ENCODE measurements at places on chromosomes 12 and 14.

DNA sequence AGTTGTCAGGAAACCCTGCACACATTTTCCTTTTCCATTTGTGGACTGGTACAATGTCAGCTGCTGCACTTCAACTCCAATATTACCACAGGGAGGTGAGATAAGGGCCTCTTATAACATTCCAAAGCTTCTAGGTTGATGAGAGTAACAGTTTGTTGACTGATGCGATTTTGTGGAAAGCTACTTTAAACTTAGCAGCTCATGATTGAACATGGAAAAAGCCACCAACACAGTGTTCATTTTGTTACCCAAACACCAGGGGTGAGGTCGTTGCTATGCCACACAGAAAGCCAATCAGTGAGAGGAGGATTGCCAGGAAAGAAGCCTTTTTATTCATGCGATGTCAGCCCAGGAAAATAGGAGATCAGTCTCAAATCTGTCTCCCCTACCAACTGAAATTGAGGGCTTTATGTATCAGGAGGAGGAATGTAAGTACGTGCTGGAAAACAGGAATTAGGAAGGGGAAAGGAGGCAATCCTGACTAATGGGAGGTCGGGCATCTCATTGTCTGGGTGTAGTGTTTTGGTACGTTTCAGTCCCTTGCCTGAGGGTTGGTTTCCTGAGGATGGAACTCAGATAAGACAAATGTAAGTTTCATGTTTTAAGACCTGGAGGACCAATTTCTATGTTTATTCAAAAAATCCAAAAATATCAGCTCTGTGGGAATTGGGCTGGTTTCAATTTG lies 92.7 kb upstream of the PLEKHA5 start:
- no peak for DNase-seq

DNA sequence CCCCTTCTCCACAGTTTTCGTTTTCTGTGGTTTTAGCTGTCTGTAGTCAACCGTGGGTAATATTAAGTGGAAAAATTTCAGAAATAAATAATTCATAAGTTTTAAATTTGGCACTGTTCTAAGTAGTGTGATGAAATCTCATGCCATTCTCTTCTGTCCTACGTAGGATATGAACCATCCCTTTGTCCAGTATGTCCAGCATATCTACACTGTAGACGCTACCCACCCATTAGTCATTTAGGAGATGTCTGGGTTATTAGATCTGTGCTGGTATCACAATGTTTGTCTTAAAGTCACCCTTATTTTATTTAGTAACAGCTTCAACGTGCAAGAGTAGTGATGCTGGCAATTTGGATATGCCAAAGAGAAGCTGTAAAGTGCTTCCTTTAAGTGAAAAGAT lies 44.7 kb downstream of the ATF7IP start:
- DNase-seq: no peak

DNA sequence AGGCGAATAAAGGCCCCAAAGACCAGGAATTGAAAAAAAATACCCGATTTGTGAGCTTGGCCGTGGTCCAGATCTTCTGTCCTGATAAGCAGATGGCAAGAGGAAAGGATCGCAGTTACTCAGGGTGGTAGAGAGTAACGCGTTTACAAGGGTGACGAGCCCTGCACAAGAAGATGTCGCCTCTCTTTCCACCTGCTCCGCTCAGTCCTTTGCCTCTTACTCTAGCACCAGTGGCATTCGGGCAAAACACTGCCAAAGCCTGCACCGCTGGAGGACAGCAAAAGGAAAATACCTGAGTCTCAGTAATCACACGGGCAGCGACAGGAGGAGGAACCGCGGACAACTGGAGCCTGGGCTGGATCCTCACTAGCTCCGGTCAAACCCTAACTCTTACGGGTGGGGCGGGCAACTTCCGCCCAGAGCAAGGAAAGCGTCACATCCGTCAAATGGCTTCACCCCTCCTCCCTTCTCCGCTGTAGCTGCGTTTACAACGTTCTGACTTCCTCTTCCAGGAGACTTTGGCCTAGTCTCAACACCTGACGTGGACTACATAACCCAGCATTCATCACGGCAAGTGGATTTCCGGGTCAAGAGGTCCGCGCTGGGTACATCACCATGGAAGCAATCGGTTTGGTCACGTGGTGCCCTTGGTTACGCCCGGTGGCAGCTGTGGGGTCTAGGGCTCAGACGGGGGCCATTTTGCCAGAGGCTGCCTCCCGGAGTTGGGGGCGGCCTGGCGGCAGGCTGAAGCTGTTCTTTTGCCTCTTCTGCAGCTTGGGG lies at the start of the genes KLHL28 and TOGARAM1:
KLHL28 (minus strand) TSS at position 394 of the 780 bp plus-strand sequence. CDS start 16,019 bp downstream, outside the sequence.
TOGARAM1 (plus strand) TSS at position 637 of the 780 bp plus-strand sequence. CDS start 232 bp downstream, outside the sequence.
- DNase-seq: peak; percentile 88

GRCh38 chr12:112967306-112967705 lies 11.0 kb upstream of the OAS2 start:
- DNase-seq: no peak

- no peak for DNase-seq
These were observed 155.1 kb upstream of the PRICKLE1 start for GRCh38 chr12:42744539-42745182.

GRCh38 chr14:32578181-32578580 lies 249.1 kb downstream of the AKAP6 start:
- DNase-seq: no peak

DNA sequence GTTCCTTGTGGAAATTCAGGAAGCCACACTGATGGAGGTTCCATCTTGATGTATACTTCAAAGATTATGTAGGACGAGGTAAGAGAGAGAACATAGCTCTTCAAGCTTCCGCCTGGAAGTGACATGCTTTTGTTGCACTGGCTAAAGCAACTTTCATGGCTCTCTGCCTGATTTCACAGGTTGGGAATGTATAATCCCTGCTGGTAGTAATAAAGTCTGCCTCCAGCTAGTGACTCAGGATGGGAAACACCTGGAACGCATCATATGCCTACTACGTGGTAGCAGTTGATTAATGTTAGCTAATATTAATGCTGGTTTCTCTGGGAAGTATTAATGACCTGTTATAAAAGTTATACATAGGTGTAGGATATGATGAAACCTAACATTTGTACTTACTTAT lies 71.1 kb downstream of the PELI2 start:
- no peak for DNase-seq

GRCh38 chr12:130608132-130608531 lies 108.0 kb downstream of the RIMBP2 start:
- no peak for DNase-seq

DNA sequence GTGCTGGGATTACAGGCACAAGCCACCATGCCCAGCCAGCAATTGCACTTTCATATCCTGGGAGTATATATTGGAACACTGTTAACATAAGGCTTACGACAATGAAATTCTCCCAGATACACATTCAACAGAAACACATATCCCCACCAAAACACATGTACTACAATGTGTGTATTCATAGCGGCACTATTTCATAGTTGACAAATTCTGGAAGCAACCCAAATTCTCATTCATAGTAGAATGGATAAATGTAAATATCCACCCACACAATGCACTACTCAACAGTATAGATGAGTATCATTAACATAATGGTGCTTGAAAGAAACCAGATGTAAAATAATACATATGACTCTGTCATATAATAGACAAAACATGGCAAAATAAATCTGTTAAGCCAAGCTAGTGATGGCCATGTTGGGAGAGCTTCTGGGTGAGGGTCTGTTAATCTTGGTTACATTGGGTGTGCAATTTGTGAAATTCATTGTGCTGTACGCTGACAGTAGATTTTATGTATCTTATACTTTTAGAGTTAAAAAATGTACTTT lies 2.6 kb upstream of the DNAAF2 start:
- no peak for DNase-seq

GRCh38 chr12:49089821-49090773 lies 4.5 kb downstream of the DHH start:
- DNase-seq: no peak

DNA sequence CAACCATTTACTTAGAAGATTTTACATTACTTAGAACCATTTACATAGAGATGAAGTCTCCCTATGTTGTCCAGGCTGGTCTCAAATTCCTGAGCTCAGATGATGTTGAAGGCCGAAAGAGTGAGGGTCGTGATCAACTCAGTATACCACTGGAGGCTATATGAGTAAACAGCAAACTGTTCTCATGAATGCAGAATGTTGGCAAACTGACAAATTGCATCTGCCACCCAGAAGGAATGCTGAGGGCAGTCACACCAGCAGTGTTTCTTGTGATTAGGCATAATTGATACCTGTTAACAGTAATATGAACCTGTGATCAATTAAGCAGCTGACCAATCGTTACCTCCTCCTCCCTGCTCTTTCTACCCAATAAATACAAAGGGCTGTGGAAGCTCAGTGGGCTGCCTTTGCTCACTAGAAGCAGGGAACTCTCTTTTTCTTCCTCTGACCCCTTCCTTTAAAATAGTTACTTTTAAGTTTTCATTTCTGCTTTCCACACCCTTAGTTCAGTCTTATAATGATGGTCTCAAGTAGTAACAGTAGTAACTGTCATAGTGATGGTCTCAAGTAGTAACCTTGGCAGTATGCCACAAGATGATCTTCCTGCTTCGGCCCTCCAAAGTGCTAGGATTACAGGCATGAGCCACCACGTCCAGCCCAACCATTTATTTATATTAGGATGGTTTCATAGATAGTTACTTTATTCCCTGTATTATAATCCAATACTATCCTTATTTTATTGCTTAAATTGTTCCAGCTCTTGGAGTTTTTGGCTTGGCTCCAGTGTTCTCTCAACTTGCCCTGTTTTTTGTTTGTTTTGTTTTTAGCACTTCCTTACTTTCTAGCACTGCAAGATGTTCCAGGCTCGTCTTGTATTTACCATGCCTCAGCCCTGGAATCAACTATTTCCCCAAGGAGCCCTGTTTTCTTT lies 25.8 kb downstream of the LIMA1 start:
- DNase-seq: no peak

- no peak for DNase-seq
These were observed 64.3 kb downstream of the PPP2R5C start for GRCh38 chr14:101825797-101826196.

GRCh38 chr14:100159094-100159864 lies at the start of gene DEGS2:
Gene DEGS2, minus strand, starts transcription at chr14:100159645. Its CDS starts 58 bp downstream, at chr14:100159587.
- peak; percentile 28 for DNase-seq

DNA sequence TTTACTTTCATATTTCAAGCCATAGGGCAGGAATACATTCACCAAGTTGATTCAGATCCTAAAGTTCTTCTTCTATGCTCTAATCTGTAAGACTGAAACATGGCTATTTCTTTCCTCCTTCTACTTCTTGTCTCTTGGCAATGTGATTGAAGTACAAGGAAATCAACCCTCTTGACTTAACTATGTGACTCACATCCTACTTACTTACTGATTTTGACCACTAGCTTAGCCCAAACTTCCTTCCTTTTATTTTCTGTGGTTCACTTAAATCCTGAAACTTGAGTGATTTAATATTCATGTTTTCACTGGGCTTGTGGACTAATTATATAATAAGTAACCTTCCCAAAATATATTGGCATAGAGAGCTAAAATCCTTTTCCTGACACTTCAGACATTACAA lies 111.2 kb upstream of the NOVA1 start:
- DNase-seq: no peak

DNA sequence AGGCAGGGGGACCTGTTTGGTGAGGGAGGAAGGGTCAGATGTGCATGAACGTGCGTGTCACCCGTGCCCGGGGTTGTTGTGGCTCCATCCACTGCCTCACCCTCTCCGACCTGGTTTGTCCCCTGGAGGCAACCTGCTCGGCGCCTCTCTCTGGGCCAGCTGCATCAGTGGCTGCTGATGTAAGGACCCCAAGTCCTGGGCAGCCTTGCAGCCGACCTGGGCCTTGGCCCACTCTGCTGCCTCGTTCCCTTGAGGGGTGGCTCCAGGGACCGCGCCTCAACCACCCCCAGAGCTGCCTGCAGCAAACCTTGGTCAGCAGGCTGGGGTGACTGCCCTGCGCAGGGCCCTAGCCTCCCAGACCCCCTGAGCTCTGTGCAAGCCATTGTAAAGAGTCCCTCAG lies 351.7 kb downstream of the TMEM121 start:
- DNase-seq: no peak

DNA sequence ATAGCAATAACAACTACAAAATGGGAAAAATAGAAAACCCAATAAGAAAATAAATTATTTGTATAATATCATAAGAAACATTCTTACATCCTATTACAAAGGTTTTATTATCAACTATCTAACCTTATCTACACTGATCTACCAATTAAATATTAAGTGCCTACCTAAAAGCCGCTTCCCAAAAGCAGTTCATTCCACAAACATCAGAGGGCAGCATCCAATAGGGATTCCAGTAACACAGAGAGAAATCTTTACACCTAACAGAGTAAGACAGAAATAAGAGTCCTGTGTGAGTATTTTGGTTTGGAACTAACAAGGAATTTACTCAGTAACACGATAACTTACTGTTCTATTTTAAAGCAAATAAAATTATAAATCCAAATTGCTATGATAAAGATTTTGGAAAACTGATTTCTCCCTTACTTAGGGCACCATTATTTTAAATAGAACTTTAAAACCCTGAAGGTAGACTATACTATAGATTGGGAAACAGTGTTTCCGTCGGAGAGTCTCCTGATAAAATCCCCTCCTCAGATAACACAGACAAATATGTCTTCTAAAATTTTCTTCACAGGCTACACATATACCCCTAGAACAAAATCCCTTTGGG lies 15.0 kb downstream of the GXYLT1 start:
- DNase-seq: no peak

- DNase-seq: no peak
These were observed 384.0 kb upstream of the FOXG1 start for GRCh38 chr14:28382444-28383190.

DNA sequence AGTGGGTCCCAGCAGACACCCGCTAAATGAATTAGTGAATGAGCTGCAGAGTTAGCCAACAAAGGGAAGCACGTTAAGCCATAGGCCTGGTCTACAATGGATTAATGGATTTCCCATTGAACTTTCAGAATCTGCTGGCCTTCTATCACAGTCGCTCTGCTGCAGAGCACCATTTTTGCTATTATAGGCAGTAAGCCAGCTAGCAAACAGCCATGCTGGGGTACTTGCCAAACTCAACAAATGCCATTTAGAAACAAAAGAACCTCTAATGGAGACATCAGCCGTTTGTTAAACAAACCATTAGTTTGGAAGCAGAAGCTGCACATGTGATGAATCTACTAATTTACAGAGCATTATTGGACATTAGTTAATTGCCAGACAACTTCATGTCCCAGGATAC lies 181.1 kb upstream of the STXBP6 start:
- DNase-seq: no peak

DNA sequence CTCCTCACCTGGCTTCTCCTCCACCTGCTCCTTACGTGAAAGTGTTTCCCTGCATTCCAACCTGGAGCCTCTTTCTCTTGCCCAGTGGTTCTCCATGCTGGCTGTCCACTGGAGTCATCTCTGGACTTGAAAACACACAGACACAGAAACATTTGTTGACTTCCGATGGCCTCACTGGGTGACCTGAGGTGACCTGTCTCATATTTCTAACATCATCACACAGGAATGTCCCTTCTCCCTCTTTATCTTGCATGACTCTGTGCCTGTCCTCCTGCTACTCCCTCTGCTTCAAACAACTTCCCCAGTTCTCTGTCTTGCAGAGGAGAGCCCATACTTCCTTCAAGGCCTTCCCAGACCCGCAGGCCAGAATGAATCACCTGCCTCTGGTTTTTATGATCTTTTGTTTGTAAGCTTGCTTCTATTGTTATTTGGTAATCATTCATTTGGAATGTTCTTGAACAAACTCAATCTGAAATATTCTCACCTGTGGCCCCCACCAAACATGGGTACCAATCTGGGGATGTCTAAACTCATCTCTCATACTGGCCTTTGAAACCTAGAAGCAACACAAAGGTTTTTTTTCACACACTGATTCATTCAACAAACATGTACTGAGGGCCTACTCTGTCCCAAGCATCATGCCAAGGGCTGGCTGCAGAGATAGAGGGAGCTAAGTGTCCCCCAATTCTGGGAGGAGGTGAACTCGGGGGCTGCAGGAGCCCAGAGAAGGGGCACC lies 9.7 kb upstream of the RIN3 start:
- DNase-seq: no peak

GRCh38 chr12:3201339-3202051 lies 124.3 kb downstream of the TSPAN9 start:
- no peak for DNase-seq

- no peak for DNase-seq
These were observed 1.5 kb downstream of the BLOC1S1 start for GRCh38 chr12:55717011-55718007.

Measured in stimulated activated CD8-positive, alpha-beta memory T cell treated with anti-CD3 and anti-CD28 coated beads, Interleukin-7, amount 100 ng/mL, for 1 hour (primary cell).